ENCODE measurements at places on chromosomes 7 and 10.
A peak's percentile ranks its signal among the peaks of the same experiment; 100 is the strongest.

GRCh38 chr10:93715345-93715744 is 13.0 kb upstream of the FRA10AC1 start:
- DNase-seq = no peak

GRCh38 chr10:67464278-67464677 is 231.7 kb downstream of the CTNNA3 start:
- no peak for DNase-seq

DNA sequence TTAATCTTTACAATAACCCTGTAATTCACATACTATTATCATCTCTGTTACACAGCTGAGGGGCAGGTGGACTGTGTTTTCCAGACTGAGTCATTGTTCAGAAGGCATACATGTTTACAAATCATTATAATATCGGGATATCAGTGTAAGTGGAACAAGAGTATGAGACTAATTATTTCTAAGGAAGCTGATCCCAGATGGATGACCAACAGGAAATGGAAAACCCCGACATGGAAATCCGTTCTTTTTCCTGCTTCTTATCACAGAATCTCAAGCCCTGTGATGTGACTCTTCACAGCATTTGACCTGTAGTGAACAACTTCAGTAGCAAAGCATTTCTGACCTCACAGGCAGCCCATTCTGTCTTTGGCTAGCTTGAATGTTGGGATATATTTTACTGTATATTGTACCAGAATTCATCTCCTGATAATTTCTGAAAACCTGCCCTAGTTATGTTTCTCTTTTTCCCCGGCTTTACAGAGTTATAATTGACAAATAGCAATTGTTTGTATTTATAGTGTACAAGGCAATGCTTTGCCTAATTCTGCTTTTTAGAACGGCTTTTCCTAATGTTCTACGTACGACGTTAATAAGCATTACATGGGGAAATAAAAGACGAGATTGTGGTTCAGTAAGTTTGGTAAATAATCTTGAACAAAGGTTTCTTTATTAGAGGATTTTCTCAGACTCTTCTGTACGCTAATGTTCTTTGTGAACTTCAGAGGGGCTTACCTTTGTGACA is 78.6 kb upstream of the SYPL1 start:
- no peak for DNase-seq

DNA sequence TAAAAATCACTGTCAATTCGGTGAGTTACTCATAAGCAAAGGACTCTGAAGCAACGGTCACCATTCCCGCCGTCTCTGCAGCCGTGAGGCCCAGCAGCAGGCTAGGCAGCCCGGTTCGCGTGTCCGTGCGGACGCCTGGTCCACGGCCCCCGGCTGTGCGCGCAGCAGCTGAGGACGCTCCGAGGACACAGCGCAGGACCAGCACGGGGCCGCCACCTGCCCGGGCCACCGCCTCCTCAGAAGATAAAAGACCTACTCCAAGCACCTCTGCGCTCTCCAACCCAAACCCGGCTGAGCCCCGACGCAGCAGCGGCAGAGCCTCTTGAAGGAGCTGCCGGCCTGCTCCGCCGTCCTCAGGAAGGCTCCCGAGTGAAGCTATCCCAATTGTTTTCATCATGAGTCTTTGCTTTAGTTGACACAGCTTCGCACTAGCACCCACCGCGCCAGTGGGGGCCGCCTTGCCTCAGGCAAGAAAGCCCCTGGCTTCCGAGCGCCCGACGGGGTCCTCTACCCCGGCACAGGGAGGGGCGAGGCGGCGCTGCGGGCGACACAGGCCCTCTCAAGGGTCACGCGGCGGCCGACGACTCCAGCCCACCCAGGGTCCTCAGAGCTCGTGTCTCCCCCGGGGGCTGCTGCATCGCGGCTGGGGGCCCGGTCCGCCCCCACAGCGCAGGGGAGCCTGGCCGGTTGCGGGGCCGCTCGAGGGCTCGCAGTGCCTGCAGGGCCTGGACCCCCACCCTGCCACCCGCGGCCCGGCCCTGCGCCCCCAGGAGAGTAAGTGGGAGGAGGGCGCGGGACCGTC is 16.9 kb upstream of the GPR146 start:
- DNase-seq = peak; percentile 67

- DNase-seq = no peak
Measured at GRCh38 chr7:49346195-49346899, 422.0 kb downstream of the CDC14C start.

Data from ovary (tissue), 10 donors.